ENCODE measurements at places on chromosomes 1 and 21.

GRCh38 chr1:17513131-17513530 is 26.4 kb upstream of the ARHGEF10L start:
- no peak for DNase-seq

GRCh38 chr1:60133000-60133673 is 59.6 kb upstream of the C1orf87 start:
- DNase-seq: no peak

GRCh38 chr1:10726355-10726754 is 70.1 kb downstream of the CASZ1 start:
- DNase-seq: no peak

DNA sequence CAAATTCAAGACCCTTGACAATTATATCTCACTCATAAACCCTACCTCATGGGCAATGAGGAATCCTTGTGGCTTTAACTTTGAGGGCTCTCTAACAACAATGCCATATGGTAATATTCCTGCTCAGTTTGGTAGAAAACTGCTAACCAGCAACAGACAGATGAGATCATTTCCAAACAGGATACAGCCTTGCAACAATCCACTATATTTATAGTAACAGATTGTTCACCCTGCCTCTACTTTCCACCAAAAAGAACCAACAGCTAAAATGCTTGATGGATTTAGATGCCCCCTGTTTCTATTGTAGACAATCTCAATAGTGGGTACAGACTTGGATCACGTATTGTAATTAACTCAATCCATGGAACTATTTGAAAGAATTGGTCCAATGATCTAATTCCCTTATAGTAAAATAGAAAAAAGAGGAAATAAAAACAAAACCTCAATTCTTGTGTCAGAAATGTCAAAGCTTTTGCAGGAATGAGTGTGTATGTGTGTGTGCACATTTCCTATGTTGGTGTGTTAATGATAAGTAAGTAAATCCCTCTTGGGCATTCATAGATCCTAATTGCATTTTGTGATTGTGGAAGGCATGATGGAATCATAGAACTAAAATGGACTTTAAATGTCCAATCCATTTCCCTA is 100.0 kb upstream of the EDEM3 start:
- peak; percentile 79 for DNase-seq

GRCh38 chr21:34722684-34723300 is 54.0 kb downstream of the CLIC6 start:
- DNase-seq: no peak

GRCh38 chr1:21037091-21037490 is 139.6 kb downstream of the EIF4G3 start:
- DNase-seq: no peak

GRCh38 chr1:10459184-10459583 is 9.4 kb downstream of the CORT start:
- no peak for DNase-seq

- DNase-seq: no peak
These were observed 29.4 kb downstream of the OVAAL start for GRCh38 chr1:180588121-180588520.

DNA sequence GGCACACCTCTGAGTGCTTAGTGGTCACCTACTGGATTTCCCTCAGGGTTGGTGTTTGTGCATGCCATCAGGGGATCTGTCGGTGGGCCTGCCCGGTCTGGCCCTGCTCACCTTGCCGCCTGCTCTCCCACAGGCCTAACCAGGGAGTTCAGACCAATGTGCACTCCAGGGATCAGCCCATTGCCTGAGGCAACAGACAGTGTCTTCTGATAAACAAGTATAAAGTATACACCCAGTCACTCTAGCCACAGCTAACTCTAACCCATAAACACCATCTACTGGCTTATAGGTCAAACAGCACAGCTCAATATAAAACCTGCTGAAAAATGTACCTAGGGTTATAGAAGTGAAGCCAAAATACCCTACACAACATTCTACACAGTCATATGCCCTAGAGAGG is 1300.0 kb downstream of the PLA2G4A start:
- DNase-seq: no peak

DNA sequence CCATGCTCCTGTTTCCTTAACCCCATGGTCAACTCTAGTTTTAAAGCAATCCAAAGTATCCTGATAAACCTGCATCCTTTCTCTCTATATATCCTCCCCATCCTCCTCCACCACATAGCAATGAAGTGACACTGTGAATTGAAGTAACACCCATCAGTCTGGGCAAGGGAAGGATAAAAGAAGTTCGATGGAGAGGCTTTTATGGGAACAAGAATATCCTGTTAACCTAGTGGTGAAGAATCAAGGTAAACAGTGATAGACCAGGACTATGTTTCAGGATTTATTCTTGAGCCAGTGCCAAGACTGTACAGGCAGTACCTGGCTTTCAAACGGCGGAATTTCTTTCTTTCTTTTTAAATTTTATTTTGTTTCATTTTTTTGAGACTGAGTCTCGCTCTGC is 17.6 kb downstream of the RABIF start:
- DNase-seq: no peak

GRCh38 chr1:204819495-204819894 is 51.2 kb upstream of the NFASC start:
- DNase-seq: no peak

GRCh38 chr1:88983791-88984559 is 8.5 kb downstream of the KYAT3 start:
- peak; percentile 64 for DNase-seq

DNA sequence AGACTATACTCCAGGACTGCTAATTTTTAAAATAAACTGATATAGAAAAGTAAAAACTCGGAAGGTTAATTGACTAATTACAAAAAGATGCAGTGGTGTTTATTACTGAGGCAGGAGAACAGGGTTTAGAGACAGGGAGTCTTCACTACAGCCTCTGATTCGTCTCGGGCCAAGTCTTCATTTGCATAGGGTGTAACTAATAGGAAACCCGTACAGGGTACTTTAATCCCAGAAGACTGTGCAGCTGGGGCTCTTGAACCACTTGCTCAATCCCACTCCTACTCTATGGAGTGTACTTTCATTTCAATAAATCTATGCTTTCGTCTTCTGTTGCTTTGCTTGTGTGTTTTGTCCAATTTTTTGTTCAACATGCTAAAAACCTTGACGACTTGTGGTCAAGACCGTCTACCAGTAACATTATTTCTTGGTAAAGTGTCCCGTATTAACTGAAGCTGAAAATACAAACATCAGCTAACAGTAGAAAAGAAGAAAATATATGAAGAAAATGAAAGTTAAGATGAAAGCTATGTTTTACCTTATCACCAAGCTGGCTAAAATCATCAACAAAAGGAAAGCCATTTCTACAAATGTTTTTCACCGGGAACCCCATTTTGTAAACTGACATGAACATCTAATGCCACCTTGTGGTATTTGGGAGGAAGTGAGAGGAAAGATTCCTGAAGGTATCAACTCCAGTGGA is 8.0 kb downstream of the SDHB start:
- peak; percentile 51 for DNase-seq

DNA sequence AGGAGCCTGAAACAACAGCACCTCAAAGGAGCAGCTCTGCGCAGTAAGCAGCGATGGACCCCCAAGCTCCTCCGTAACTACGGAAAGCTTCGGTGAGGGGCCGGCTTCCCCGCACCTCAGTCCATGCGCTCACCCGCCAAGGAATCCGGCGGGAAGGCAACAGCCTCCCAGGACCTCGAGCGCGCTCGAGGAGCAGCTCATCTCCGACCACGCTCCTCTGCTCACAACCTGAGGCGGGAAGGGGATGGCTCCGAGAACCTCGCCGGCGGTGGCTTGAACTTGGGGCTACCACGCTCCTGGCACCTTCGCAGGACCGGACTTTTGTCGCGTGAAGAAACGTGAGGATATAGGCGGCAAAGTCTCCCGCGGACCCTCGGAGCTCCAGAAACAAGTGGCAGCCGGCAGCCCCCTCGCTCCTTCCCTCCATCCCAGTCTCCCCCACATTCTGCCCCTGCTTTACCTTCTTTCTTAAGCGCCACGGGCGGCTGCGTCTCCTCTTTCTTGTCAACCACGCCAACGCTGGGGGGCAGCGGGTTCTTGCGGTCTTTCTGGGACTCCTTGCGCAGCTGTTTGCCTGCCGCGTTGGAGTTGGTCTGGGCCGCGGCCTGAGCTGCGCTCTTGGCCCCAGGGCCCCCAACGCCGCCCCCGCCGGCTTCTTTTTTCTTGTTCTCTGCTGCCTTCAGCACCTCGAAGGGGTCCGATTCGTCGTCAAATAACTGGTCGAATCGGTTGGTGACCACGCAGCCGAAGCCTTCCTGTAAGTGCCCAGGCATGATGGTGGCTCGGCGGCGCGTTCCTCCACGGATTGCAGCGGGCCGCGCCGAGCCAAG is 459 bp downstream of the SERBP1 start:
- no peak for DNase-seq

DNA sequence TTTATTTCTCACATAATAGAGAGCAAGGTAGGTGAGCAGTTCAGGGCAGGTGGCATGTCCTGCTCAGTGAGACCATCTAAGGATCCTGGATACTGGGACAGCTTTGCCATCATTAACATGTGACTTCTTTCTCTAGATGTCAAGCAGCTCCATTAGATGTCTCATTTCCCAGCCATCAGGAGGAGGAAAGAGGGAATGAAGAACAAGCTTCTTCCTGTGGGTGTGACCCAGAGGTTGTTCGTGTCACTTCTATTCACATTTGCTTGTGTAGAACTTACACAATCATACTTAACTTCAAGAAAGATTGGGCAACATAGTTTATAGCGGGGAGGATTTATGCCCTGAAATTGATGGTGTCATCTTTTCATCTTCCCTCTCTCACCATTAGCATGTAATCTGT is 169.2 kb upstream of the B3GALT2 start:
- no peak for DNase-seq

- no peak for DNase-seq
These were observed 876 bp downstream of the MOB3C start for GRCh38 chr1:46615735-46616134.

DNA sequence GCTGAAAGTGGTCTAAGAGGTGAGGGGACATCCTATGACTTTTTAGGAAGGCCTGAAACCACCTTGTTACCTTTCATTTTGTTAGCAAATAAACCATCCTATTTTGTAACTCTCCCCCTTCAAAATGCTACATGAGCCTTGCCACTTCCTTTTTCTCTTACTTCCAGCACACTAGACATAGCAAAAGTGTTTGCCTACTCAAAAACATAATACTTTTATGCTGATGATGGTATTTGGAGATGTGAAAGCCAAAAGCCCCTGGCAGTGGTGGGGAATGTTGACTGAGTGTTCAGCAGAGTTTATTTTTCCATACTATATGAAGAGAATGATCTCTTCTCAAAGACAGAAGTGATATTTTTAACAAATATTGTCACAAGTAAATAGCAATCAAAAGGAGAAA is 134.2 kb downstream of the EDEM3 start:
- DNase-seq: no peak

GRCh38 chr1:236920286-236920894 is 83.9 kb downstream of the MT1HL1 start:
- no peak for DNase-seq

DNA sequence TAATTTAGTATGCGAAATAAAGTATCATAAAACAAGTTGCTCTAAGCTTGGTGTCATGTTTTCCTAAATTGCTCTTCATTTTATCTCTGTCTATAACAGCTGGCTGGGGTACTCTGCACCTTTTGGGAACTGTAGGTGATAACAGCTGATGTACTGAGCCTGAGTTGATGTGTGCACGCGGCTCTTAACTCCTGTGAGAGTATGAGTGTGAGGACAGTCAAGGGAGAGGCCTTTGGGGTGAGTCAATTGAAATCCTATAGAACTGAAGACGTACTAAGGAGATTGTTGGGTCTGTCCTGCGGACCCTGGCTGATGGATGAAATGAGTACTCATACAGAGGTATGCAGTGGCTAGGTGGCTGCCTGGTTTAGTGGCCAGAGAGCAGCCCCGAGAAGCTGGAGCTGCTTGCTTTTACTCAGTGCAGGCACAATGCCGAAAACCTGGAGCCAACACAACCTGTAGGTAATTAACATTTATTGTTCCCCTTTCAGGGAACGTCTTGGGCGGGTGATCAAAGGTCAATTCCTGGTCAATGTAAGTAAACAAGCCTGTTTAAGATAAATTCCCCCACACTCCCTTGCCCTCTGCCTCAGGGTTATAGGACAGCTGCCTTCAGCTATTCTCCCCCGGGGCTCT is 188.5 kb downstream of the PRDM2 start:
- no peak for DNase-seq

- DNase-seq: no peak
These were observed 11.8 kb upstream of the NTMT2 start for GRCh38 chr1:170133766-170134495.

DNA sequence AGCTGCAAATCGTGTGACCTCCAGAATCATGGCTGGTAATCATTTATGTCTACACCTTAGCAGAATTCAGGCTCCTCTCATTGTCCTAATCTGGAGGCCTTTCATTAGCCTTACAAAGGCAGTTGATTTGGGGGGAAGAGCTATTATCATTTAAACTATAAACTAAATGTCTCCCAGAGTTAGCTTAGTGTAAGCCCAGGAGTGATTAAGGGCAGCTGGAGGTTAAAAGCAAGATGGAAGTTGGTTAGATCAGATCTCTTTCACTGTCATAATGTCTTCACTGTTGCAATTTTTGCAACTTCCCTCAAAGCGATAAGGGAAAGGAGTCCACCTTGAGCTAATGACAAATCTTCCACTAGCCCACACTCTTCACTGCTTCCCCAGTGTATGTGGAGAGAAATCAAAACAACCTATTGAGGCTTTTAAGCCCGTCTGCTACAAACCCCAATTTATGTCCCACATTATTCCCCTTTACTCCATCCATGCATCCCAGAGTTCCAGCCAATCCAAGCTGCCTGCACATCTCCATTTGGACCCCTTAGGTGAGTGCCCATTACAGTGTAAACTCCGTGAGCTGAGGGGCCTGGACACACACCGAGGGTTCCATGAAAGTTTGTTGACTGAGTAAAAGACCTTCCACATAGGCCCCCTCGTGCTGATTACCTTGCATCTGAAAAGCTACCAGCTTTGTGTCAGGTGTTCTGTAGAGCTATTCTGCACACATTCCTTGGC is 61.5 kb upstream of the KLHDC7A start:
- DNase-seq: no peak

- peak; percentile 59 for DNase-seq
These were observed 26.1 kb downstream of the ATP5PF start for GRCh38 chr21:25708467-25709065.

DNA sequence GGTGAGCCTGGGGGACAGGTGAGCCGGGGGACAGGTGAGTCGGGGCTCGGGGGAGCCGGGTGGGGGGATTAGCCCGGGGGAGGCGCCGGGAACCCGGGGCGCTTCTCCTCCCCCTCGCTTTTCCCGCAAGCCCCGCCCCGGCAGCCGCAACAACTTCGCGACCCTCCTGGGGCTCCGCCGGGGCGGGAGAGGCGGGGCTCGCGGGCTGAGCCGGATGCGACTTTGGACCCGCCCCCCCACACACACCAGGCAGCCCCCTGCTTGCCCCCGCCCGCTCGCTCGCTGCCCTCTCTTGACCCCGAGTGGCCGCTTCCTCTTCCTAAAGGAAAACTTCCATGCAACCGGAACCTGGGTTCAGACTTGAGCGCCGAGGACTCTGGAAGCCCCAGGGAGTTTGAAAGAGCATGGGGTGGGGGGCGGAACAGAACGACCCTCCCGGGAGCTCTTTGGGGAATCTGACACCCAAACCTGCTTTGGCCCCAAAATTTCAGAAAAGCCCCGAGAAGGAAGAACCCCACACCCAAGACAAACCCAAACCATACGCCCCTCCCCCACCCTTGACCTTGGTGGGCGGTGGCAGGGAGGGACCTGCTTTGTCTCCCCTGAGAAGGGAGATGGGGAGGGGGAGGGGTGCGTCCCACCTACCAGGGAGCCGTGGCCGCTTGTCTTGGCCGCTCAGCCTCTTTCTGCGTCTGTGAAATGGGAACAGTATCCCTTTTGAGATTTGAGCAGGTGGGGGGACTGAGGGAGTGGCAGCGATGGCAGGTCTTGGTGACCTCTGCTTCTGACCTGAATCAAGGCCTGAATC is 550 bp downstream of the ARHGEF16 start:
- no peak for DNase-seq

- DNase-seq: no peak
These were observed 62.0 kb downstream of the KCNK1 start for GRCh38 chr1:233675893-233676292.

Measured in AML-193 (cell line).